ENCODE measurements at places on chromosomes 4 and X. TPM values are rescaled to one million over a fixed set of nuclear protein-coding genes. Genes with fewer than 3 reads are reported as not detected.

SSX2 gene
- total RNA-seq, result not detected

C4orf36 gene
- total RNA-seq, result not detected

PDZD4 gene
- under 0.01 TPM for total RNA-seq

ZMAT1 gene
- total RNA-seq, result 0.23 TPM

MAGEE2 gene
- total RNA-seq, result not detected

ZNF674 gene
- total RNA-seq, result 8.3 TPM

PRRG3 gene
- not detected for total RNA-seq

Data from smooth muscle cell of the umbilical artery (primary cell).